Common myeloid progenitor, CD34-positive (primary cell): ENCODE measurements at places on chromosomes 13 and 19.

DNA sequence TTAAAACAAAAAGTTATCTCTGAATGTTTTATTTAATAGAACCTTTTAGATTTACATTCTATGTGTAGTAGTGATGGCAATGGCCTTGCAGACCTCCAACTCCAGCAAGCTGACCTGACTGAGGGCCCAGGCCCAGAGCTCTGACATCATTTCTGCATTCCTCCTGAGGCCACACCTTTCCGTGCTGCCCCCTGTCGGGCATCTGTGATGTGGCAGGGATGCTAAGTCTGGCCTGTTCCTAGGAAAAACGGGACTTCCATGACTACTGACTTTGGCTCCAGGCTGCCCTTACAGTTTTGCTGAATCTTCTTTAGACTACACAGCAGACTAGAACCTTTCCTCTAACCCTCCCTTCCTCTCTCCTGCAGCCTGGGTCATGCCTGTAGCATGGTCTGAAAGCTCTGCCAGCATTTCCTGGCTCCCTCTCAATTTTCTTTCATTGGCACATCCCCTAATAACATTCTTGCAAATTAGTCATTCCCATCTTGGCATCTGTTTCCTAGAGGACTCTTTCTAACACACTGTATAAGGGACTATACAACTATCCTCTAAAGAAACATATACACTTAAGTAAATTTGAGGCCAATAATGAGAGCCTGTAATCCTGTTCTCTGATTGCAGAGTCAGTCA is 249.1 kb downstream of the GPC5 start:
- no peaks in the 10 kb centered on the region for H3K4me1 ChIP-seq
- no peak for DNase-seq
- H3K4me3 ChIP-seq = no peak overlapping the region
- H3K36me3 ChIP-seq = no peaks in the 10 kb centered on the region
- no peak overlapping the region for H3K27ac ChIP-seq

DNA sequence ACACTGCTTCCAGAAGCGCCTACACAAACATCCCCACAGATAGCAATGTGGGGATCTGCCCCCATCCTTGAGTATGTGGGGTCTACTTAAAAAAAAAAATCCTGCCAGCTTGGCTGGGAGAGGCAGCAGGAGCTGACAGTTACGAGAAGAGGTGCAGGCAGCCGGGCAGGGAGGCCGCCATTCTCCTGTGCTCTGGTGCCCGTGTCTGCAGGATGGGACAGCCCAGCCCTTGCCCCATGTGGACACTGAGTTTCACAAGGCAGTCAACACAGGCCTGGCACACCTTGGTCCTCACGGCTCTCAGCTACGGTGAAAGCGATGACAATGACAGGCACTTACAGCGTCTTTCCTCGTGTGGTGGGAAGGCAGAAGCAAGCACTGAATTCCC is 24.0 kb downstream of the MPND start:
- H3K4me3 ChIP-seq = no peak overlapping the region
- no peaks in the 10 kb centered on the region for H3K27me3 ChIP-seq
- no peak overlapping the region for H3K27ac ChIP-seq
- H3K4me1 ChIP-seq = peaks cover 42% of the 10 kb centered on the region
- no peak for DNase-seq

DNA sequence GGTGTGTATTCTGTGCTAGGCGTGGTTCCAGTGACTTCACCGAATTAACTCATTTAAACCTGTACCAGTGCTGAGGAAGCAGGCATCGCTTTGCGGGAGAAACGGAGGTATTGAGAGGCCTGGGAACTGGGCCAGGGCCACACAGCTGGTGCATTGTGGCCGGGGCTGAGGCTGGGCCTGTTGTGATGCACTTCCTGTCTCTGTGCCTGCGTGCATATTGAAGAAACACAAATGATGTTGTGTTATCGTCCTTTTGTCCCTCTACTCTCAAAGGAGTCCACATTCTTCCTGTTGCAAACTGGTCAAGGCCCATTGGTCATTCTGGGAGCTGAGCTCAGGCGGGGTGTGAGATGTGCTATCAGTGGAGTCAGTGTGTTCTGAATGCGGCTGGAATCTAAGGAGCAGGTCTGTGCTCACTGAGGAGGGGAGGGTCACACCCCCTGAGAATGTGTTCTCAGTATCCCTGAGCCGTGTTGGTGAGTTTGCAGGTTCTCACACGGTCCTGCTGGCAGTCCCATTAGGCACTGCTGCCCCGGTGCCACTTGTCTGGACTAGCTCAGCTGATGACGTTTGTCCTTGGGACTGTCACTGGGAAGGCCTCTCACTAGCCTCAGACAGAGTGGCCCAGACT is 62.1 kb downstream of the ARHGEF7 start:
- no peaks in the 10 kb centered on the region for H3K27me3 ChIP-seq
- H3K4me1 ChIP-seq = peaks cover 40% of the 10 kb centered on the region
- peak; percentile 94 for DNase-seq
- H3K4me3 ChIP-seq = no peak overlapping the region

DNA sequence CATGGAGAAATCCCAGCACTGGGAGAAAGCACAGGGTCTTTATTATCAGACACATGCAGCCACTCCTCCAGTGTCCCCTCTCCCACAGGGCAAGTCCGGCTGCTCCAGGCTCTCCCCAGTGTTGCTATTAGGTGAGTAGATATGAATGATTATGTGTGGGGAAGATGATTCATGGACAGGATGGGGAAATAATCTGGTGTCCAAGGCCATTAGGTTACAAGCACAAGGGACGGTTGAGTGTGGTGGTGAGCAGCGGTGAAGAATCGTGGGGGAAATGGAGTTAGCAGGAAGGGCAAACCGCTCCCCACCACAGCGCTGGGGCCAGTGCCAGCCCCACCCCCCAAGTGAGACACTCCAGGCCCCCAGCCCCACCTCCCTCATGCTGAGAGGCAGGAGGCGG is 19.0 kb downstream of the CD177 start:
- no peak overlapping the region for H3K4me3 ChIP-seq
- H3K36me3 ChIP-seq = no peaks in the 10 kb centered on the region
- no peak overlapping the region for H3K27ac ChIP-seq

DNA sequence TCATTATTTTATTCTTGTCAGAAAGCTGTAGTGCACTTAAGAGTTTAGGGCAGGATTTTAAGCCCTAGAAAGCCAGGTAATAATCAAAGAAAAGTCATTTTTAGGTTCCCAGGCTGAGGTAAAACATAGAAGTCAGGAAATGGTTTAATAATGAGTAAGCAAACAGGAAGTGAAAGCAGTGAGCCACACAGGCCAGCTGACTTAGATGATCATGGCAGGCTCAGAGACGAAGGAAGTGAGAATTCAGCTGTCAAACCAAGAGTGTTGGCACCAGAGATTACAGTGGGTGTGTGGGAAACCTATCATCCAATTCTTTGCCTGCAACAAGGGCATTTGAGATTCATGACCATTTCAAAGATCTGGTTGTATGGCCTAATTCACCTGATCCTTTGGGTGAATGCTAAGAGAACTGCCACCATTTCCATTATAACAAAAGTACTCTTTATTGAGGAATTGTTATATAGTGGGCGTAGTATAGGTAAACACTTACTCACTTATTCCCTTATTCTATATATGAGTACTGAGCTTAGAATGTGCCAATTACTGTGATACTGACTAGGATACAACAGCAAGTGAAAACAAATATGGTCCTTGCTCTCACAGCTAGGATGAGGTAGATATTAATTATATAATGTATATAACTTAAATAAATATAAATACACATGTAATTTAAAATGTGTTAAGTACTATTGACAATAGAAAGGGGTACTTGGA is 103.7 kb upstream of the EDNRB start:
- H3K4me3 ChIP-seq = no peak overlapping the region
- H3K36me3 ChIP-seq = no peaks in the 10 kb centered on the region
- DNase-seq = peak; percentile 71
- peak overlapping the region; percentile 68 for H3K27ac ChIP-seq

- no peaks in the 10 kb centered on the region for H3K36me3 ChIP-seq
- no peak overlapping the region for H3K27ac ChIP-seq
- no peak overlapping the region for H3K4me3 ChIP-seq
- H3K27me3 ChIP-seq = no peaks in the 10 kb centered on the region
Measured at GRCh38 chr19:43425567-43426392, 11.1 kb downstream of the TEX101 start.

DNA sequence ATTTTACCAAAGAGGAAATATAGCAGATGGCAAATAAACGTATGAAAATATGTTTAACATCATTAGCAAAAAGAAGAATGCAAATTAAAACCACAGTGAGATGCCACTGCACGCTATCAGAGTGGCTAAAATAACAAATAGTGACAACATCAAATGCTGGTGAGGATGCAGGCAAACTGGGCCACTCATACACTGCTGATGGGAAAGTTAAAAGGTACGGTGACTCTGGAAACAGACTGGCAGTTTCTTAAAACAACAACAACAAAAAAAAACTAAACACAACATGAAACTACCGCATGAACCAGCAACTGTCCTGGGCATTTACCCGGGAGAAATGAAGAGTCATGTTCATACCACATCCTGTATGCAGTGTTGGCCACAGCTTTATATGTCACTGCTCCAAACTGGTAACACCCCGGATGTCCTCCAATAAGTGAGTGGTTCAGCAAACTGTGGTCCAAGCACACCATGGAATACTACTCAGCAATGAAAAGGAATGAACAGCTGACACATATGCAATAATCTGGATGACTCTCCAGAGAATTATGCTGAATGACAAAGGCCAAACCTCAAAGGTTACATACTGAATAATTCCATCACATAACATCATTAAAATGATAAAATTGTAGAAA is 22.3 kb downstream of the EPS15L1 start:
- no peaks in the 10 kb centered on the region for H3K27me3 ChIP-seq
- no peaks in the 10 kb centered on the region for H3K36me3 ChIP-seq
- DNase-seq = peak; percentile 90
- H3K4me1 ChIP-seq = peaks cover 69% of the 10 kb centered on the region

- no peak overlapping the region for H3K4me3 ChIP-seq
- H3K27ac ChIP-seq = no peak overlapping the region
Measured at GRCh38 chr13:111904701-111905608, 162.0 kb upstream of the SOX1 start.

GRCh38 chr13:94548382-94548781 is 47.6 kb downstream of the TGDS start:
- peaks cover 17% of the 10 kb centered on the region for H3K4me1 ChIP-seq
- DNase-seq = peak; percentile 37
- no peaks in the 10 kb centered on the region for H3K27me3 ChIP-seq
- H3K36me3 ChIP-seq = no peaks in the 10 kb centered on the region
- H3K27ac ChIP-seq = peak overlapping the region; percentile 86
- peak overlapping the region; percentile 79 for H3K4me3 ChIP-seq

DNA sequence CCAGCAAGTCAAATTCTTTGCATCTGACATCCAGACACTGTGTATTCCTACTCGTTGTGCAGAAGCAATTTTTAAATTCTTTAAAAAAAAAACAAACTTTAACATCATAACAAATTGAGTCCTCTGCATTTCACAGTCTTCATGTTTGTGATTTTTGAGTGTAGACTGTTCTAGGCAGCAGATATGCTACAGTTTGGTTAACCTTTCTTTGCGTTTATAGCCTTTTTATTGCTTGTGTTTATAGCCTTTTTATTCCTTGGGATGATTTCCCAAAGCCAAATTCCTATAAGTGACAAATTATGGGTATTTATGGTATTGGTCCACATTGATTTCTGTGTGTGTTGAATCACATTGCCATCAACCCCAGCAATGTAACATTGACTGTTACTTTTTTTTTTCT is 14.9 kb upstream of the RNF113B start:
- H3K36me3 ChIP-seq = no peaks in the 10 kb centered on the region
- no peaks in the 10 kb centered on the region for H3K4me1 ChIP-seq
- no peak overlapping the region for H3K4me3 ChIP-seq
- no peaks in the 10 kb centered on the region for H3K27me3 ChIP-seq

DNA sequence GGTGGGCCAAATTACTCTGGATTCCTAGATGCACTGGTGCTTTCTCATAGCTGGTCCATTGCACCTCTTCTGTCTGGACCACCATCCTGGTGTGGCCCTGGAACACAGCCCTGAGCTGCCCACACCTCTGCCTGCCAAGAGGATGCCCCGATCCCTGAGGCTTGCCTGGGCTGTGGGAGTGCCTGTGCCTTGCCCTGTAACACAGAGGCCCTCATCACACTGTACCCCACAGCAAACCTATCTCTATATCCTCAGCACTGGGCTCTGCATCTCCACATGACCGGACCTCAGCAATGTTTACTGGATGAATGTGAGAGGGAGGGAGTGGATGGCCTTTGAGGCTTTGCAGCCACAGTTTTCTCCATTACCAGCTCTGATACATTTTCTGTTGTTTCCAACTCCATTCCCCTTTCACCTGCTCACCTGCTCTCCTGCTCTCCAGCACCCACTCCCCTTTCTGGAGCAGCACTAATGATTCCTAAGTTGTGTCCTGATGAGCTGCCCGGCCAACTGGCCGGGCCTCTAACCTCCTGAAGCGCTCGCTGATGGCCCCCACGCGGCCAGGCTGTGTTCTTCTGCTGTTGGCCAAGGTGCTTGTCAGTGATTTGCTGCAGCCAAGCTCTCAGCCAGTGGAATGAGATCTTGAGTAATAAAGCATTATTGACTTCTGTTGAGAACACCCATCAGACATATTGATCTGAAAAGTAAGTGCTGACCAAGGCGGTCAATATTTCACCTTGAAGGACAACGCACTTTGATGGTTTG is 232.6 kb downstream of the TEX29 start:
- no peak overlapping the region for H3K4me3 ChIP-seq
- no peak overlapping the region for H3K27ac ChIP-seq
- no peaks in the 10 kb centered on the region for H3K36me3 ChIP-seq
- DNase-seq = no peak
- no peaks in the 10 kb centered on the region for H3K4me1 ChIP-seq

- no peak for DNase-seq
- no peaks in the 10 kb centered on the region for H3K36me3 ChIP-seq
- no peaks in the 10 kb centered on the region for H3K27me3 ChIP-seq
- H3K27ac ChIP-seq = no peak overlapping the region
- peaks cover 8% of the 10 kb centered on the region for H3K4me1 ChIP-seq
- H3K4me3 ChIP-seq = no peak overlapping the region
Measured at GRCh38 chr13:98906746-98907502, 70.9 kb downstream of the DOCK9 start.

- H3K4me1 ChIP-seq = peaks cover 12% of the 10 kb centered on the region
- peak; percentile 27 for DNase-seq
- peaks cover 3% of the 10 kb centered on the region for H3K36me3 ChIP-seq
Measured at GRCh38 chr13:21395953-21396352, 63.1 kb downstream of the ZDHHC20 start.

GRCh38 chr19:14181906-14182305 is 24.1 kb downstream of the ADGRL1 start:
- H3K27me3 ChIP-seq = no peaks in the 10 kb centered on the region
- no peaks in the 10 kb centered on the region for H3K4me1 ChIP-seq
- peaks cover 11% of the 10 kb centered on the region for H3K36me3 ChIP-seq
- no peak overlapping the region for H3K27ac ChIP-seq
- DNase-seq = no peak

DNA sequence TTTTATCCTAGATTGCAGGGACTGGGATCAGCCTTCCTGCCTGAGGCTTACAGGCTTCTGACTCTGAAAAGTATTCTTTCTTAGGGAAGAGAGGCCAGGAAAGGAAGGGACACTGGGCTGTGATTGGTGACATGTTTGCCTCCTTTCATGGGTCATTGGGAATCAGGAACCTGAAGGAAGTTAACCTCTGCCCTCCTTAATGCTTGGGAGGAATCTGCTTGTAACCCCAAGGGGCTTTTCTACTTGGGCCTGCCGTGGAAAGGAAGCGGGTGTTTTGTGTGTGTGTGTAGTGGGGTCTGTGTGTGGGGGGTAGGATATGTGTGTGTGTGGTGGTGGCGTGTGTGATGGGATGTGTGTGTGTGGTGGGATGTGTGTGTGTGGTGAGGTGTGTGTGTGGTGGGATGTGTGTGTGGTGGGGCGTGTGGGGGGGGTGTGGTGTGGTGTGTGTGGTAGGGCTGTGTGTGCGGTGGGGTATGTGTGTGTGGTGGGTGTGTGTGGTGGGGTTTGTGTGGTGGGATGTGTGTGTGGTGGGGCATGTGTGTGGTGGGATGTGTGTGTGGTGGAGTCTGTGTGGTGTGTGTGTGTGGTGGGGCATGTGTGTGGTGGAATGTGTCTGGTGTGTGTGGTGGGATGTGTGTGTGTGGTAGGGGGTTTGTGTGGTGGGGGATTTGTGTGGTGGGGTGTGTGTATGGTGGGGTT is 41.3 kb upstream of the NPAS1 start:
- H3K27me3 ChIP-seq = no peaks in the 10 kb centered on the region
- H3K36me3 ChIP-seq = peaks cover 5% of the 10 kb centered on the region
- H3K4me3 ChIP-seq = no peak overlapping the region
